Suprapubic skin (tissue), 4 donors: ENCODE measurements at places on chromosomes 3 and 15. TPM values are rescaled to one million over a fixed set of nuclear protein-coding genes. Genes with fewer than 3 reads are reported as not detected.

ENTPD3 gene
- 5.9 TPM for total RNA-seq

ERICH6 gene
- 0.68 TPM for total RNA-seq

SNRK gene
- 107 TPM for total RNA-seq

DNA sequence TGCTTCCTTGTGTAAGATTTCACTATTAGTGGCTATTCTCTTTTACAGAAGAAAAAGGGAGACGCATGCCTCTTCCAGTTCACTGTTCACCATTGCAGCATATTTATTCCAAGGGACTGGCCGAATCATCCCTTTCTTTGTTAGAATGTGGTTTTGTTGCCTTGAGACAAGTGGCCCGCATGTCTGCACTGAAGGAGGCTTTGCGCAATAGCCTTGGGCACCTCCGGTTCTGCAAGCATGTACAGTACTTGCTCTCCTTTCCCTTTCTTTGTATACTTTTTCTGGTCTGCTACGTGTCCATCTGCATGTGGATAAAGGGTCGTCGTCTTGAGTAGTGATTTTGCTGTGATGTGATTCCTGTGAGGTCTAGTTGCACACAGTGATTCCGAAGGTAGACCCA, 43.0 kb downstream of the FLNB start:
- H3K27me3 ChIP-seq, result no peaks in the 10 kb centered on the region
- no peak for DNase-seq
- H3K4me3 ChIP-seq, result no peak overlapping the region
- H3K36me3 ChIP-seq, result no peaks in the 10 kb centered on the region

- peaks cover 6% of the 10 kb centered on the region for H3K4me1 ChIP-seq
- DNase-seq, result no peak
- no peak overlapping the region for H3K4me3 ChIP-seq
- peaks cover 33% of the 10 kb centered on the region for H3K36me3 ChIP-seq
These were observed 48.4 kb downstream of the MLH1 start for GRCh38 chr3:37041546-37042195.

DNA sequence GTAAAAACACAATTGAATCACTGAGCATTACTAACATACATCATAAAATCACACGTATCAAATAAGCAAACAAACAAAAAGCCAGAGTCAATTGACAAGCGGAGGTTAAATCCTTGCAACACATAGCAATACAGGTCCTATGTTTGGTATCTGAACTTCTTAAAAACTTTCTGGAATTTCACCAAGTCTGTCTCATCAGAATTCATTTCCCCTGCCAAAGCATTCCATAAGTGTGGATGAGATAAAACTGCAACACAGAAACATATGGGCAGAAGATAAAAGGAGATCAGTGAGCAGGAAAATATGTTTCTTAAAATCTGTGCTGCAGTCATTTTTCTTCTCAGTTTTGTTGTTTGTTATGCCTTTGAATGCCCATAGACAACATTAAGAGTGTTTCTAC, 1155.5 kb downstream of the TBL1XR1 start:
- DNase-seq, result no peak
- no peak overlapping the region for H3K4me3 ChIP-seq
- H3K27ac ChIP-seq, result no peak overlapping the region
- no peaks in the 10 kb centered on the region for H3K4me1 ChIP-seq
- H3K36me3 ChIP-seq, result no peaks in the 10 kb centered on the region
